ENCODE measurements at places on chromosomes 4 and X.

DNA sequence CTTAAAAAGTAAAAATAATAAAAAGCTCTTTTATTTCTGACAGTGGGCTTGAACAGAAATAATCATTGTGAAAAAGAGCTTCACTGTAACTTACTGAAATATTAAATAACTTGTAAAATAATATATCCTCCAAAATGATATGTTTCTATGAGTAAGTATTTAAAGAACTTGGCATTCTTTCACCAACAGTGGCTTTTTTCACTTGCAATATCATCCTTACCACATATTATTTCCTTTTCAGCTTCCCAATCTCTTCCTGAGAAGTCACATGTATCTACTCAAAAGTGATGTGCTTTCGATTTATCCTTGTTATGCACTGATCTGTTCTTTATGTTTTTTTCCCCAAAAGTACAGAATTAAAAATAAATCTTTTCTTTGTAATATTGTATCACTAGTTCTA, 2.2 kb upstream of the PCDH18 start:
- DNase-seq = no peak

DNA sequence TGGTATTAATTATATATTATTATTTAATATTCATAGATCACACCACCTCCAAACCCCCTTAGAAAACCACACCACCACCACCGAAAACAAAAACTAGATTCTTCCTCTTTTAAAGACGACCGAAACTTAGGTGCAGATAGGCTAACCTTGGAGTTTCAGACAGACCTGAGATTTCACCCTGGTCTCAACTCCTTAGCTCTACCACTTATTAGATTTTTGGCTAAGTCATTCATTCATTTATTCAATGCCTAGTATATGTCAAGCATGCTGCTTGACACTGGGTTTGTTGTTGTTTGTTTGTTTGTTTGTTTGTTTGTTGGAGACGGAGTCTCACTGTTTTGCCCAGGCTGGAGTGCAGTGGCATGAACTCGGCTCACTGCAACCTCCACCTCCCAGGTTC, 9.5 kb upstream of the BMP2K start:
- DNase-seq = no peak

GRCh38 chr4:120672558-120673147, 249.9 kb downstream of the PRDM5 start:
- no peak for DNase-seq

- DNase-seq = no peak
Observed at GRCh38 chr4:41498177-41498576, 39.8 kb upstream of the LIMCH1 start.

- DNase-seq = peak; percentile 71
Observed at GRCh38 chr4:185142912-185143600, at the start of gene SLC25A4. TSS of gene SLC25A4 (plus strand) at chr4:185143266. CDS start at chr4:185143373, 107 bp downstream.

DNA sequence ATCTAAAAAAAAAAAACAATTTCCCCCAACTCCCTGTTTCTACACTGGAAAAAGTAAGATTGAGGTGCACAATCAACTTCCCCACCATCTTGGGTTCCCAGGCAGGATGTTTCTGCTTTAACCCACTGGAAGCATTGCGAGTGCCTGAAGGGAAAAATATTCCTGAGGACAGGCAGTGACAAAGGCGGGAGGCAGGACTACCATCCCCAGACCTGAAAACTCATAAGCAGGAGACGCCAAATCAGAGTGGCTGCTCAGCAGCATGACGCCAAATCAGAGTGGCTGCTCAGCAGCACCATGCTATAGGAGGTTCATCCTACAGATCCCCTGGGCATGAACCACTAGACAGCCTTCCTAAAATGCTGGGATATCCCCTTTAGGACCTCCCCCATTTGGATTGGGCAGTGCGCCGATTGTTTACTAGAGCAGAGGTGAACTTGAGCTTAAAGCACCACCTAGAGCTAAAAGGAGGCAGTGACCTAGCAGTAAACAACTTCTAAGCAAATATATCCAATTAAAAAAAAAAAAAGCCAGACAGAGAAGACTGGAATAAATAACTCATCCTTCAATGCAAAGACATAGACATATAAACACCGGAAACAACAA, 35.0 kb upstream of the GK start:
- no peak for DNase-seq

GRCh38 chr4:138591808-138592207, 349.7 kb upstream of the SLC7A11 start:
- DNase-seq = no peak

- no peak for DNase-seq
Observed at GRCh38 chr4:150682126-150682525, 100.2 kb downstream of the MAB21L2 start.

- peak; percentile 8 for DNase-seq
Observed at GRCh38 chrX:2632533-2633504, 58.3 kb upstream of the CD99 start.

DNA sequence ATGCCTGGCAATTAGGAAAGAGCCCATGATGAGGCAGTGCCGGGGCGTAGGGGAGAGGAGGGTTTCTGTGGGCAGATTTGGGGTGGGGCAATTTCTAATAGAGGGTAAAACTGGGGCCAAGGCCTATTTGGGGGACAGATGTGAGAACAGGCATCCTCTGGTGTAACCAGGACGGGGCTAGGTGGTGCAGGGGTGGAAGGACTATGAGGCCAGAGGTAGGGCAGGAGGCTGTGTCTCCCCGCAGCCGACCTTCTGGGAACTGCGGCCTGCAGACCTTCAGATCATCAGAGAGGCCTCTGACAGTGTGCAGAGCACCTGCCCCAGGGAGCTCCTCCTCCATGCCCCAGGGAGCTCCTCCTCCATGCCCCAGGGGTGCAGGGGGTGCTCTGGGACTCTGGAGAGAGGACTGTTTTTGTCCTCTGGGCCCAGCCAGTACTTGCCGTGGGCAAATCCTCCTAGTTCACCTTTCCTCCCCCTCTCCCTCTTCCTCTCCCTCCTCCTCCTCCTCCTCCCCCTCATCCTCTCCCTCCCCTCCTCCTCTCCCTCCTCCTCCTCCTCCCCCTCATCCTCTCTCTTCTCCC, 101.9 kb downstream of the SORCS2 start:
- no peak for DNase-seq

GRCh38 chrX:118207831-118208453, 91.3 kb upstream of the KLHL13 start:
- no peak for DNase-seq

GRCh38 chr4:101596781-101597552, 193.6 kb upstream of the BANK1 start:
- DNase-seq = no peak

GRCh38 chrX:110218591-110218990, 99.3 kb downstream of the AMMECR1 start:
- DNase-seq = no peak

DNA sequence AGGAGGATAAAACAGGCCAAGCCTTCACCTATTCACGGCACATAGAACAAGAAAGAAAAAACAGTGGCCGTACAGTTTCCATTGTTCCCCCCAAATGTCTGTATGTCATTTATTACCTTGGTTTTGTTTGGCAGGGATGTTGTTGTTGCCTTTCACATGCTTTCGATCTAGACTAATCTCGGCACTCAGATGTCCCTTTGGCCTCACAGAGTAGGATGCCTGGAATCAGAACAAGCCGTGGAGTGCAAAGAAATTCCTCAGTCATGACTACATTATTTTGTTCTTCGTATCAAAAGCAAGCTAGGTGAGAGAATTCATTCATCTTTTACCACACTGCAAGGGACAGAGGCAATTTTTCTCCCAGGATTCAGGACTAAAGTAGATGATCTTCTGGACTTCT, 106.9 kb downstream of the SMIM20 start:
- no peak for DNase-seq
